ENCODE measurements at places on chromosomes 6 and 20.

DNA sequence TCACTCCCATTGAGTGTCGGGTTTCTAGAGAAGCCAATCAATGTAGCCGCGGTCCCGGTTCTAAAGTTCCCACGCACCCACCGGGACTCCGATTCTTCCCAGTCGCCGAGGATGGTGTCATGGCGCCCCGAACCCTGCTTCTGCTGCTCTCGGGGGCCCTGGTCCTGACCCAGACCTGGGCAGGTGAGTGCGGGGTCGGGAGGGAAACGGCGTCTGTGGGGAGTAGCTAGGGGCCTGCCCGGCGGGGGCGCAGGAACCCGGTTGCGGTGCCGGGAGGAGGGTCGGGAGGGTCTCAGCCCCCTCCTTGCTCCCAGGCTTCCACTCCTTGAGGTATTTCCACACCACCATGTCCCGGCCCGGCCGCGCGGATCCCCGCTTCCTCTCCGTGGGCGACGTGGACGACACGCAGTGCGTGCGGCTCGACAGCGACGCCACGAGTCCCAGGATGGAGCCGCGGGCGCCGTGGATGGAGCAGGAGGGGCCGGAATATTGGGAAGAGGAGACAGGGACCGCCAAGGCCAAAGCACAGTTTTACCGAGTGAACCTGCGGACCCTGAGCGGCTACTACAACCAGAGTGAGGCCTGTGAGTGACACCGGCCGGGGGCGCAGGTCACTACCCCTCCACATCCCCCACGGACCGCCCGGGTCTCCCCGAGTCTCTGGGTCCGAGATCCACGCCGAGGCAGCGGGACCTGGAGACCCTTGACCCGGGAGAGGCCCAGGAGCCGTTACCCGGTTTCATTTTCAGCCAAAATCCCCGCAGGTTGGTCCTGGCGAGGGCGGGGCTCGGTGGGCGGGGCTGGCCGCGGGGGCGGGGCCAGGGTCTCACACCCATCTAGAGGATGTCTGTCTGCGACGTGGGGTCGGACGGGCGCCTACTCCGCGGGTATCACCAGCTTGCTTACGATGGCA, 35.2 kb upstream of the HLA-G start:
- no peak for DNase-seq

GRCh38 chr20:4869290-4870193, 131.8 kb downstream of the SLC23A2 start:
- DNase-seq, result peak; percentile 33

DNA sequence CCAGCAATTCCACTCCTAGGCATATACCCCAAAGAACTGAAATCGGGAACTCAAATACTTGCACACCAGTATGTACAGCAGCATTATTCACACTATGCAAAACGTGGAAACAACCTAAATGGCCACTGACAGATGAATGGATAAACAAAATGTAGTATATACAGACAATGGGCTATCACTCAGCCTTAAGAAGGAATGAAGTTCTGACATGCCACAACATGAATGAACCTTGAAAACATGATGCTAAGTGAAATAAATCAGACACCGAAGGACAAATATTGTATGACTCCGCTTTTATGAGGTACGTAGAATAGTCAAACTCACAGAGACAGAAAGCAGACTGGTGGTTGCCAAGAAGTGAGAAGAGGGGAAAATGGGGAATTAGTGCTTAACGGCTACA, 59.1 kb upstream of the CCN6 start:
- no peak for DNase-seq

GRCh38 chr20:4342609-4343008, 327.3 kb upstream of the RNF24 start:
- no peak for DNase-seq

DNA sequence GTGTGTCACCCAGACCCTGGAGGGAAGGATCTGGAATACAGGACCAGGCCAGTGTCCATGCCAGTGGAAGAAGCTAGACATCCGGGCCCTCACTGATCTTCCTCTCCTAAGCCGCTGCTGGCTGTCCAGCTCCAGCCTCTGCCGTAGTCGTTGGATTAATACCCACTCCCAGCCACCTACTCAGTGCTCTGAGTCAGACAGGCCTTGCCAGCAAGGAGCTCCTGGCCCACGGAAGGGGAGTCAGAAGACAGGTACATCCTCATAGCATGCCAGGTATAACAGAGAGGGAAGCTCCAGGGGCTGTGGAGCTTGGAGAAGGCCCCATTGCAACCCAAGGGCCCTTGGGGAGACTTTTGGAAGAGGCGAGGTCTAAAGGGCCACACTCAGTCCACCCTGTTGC, 49.0 kb downstream of the STK35 start:
- DNase-seq, result no peak

- DNase-seq, result no peak
Observed at GRCh38 chr6:147624946-147625515, 116.5 kb downstream of the SAMD5 start.

DNA sequence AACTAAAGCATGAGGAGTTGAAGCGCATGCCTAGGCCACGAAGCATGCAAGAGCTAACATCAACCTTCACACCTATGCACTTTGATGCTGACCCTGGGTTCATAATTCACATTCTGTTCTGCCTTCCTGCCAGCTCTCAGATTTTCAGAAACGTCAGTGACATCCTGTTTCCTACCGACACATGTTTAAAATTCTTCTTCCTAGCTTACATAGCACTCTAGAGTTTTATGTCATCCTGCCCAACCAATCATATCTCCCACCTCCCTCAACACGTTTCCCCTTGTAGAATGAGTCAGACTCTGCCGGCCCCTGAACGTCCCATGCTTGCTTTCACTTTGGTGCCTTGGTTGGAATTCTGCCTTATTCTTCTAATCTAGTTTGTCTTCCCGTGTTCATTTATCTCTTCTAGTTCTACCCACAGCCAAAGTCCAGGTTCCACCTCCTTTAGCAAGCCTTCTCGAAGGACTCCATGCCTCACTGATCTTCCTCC, 97.2 kb upstream of the MAP7 start:
- no peak for DNase-seq

GRCh38 chr20:25288291-25289181, 40.7 kb downstream of the PYGB start:
- DNase-seq, result no peak

DNA sequence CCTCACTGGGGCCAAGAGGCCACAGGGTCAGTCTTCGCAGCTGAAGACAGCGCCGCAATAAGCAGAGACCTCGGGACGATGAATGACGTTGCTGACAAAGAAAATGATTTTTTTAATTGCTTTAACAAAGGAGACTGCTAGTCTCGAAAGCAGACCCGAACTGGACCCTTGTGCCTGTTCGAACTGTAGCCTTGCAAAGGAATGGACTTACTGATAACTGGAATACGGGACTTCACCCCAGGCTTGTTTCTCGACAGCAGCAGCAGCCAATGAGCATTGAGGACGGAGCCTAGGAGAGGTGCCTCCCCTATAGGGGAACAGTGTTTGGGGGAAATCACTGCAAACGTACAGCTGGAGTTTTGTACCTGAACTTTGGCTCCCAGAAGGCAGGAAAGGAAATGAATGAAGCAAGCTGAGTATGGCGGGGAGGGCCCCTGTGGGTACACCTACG, 1.3 kb upstream of the TAF4 start:
- no peak for DNase-seq

- DNase-seq, result no peak
Observed at GRCh38 chr6:42368181-42368580, 83.5 kb downstream of the TRERF1 start.

GRCh38 chr6:116268589-116269293, 11.0 kb downstream of the TSPYL1 start:
- DNase-seq, result peak; percentile 7

DNA sequence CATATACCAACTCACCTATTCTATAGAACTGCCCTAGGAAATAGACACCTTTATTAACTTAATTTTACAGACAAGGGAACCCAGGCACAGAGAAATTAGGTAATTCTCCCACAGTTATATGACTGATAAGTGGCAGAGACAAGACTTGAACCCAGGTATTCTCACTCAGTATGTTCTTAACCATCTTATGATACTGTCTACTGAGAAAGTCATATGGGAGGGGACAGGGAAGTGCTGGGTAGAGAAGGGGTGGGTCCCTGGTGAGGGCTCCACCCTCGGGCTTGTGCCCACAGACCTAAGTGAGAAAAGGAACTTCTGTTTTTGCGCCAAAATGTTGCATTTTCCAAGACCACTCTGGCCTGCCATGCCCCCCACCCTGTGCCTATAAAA, 123.5 kb downstream of the RNF144B start:
- no peak for DNase-seq

DNA sequence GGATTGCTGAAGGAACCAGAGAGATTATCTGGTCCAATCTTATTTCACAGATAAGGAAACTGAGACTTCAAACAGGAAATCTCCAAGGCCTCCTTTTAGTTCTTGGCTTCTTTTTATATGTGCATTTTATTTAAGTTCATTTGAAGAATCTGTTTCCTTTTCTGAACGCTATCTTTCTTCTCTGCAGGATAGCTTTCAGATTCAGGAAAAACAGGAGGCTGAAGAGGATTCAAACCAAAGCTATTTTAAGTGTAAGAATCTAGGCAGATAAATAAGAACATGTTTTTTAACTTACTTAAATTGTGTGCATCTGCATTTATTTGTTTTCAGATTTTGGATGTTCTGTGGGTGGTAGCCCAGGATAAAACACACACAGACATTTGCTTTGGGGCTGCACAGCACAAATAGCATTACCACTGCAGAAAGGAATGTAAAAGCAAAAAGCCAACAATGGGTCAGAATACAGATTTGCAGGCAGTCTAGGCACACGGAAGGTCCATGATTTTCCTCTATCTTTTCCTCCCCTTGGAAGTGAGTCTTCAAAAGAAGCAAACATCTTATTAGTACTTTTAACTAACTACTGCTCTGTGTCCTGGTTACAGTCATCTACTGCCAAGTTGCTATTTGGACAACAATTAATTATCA, 188.8 kb upstream of the TBX18 start:
- no peak for DNase-seq

DNA sequence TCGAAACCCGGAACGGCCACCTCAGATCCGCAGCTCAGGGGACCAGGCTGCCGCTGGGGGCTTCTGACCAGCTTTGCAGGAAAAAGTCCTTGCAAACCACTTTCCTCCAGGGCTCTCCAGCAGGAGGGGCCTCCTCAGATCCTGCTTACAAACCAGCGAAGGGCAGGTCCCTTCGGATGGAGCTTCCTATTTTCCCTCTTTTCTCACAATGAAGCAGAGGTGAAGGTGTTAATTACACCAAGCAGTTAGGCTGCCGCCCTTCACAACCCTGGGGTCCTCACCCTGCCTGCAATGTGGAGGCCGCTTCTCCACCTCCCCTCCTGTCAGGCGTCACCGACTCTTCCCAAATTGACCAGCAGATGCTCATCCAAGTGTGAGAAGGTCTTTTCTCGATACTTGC, 5.7 kb downstream of the ARHGAP40 start:
- no peak for DNase-seq

DNA sequence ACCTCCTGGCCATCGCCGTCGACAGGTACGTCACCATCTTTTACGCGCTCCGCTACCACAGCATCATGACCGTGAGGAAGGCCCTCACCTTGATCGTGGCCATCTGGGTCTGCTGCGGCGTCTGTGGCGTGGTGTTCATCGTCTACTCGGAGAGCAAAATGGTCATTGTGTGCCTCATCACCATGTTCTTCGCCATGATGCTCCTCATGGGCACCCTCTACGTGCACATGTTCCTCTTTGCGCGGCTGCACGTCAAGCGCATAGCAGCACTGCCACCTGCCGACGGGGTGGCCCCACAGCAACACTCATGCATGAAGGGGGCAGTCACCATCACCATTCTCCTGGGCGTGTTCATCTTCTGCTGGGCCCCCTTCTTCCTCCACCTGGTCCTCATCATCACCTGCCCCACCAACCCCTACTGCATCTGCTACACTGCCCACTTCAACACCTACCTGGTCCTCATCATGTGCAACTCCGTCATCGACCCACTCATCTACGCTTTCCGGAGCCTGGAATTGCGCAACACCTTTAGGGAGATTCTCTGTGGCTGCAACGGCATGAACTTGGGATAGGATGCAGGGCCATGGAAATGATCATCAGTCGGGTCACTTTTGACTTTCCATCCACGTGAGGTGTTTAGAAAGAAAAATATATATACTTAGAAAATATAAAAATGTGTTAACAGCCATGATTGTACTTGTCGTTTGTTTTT, 868 bp downstream of the MC3R start:
- no peak for DNase-seq

DNA sequence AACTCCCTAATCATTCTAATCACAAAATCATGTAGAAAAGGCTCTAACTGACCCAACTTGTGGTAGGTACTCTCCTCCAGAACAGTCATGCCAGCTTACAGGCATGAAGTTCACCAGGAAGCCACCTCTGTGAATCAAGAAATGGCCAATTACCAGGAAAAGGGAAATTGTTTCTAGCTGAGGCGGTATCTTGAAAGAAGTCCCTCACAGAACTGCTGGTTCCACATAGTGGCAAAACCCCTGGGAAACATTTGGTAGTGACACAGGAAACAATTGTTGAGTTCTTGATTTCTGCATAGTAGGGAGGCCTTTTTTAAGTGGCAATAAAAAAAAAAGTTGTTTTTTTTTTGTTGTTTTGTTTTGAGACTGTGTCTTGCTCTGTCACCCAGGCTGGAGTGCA, 3.4 kb upstream of the ZHX3 start:
- no peak for DNase-seq

DNA sequence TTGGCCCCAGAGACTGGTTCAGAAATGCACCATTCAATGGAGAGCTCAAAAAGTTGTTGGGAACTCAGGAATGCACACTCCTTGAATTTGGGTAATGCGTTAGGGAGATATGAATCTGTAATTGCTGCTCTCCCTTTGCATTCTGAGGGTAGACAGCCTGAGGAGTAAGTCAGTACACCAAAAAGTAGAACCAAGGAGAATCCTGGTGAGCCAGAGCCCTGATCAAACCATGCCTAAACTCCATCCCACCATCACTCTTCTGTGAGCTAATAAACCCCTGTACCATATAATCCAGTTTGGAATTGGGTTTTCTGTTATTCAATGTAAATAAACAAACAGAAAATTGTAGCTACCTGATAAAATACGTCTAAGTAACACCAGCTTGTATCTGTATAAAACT, 90.2 kb downstream of the KIF16B start:
- no peak for DNase-seq

GRCh38 chr6:3081960-3082359, 13.7 kb downstream of the RIPK1 start:
- no peak for DNase-seq

GRCh38 chr20:13009682-13010406, 1.1 kb downstream of the SPTLC3 start:
- DNase-seq, result peak; percentile 49

GRCh38 chr6:45922728-45923351, 92.8 kb downstream of the CLIC5 start:
- DNase-seq, result peak; percentile 39

DNA sequence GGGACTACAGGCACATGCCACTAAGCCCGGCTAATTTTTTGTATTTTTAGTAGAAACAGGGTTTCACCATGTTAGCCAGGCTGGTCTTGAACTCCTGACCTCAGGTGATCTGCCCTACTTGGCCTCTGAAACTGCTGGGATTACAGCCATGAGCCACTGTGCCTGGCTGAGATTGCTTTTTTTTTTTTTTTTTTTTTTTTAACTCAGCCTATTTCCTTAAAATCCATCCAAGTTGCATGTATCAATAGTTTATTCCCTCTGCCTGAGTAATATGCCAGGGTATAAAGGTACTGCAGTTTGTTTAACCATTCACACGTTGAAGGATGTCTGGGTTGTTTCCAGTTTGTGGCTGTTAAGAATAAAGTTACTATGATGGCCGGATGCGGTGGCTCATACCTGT, 10.7 kb downstream of the SLX4IP start:
- no peak for DNase-seq
